ENCODE measurements at places on chromosomes 5 and 9. TPM values are rescaled to one million over a fixed set of nuclear protein-coding genes. Genes with fewer than 3 reads are reported as not detected.

Gene OR13C8
- not detected for total RNA-seq

Gene EDIL3
- total RNA-seq: 56.0 TPM

Gene AIF1L
- total RNA-seq: not detected

Gene SPRY4
- 36.4 TPM for total RNA-seq

Gene PDZD2
- total RNA-seq: not detected

Gene CCNO
- total RNA-seq: 0.32 TPM

Gene ANKRA2
- 15.5 TPM for total RNA-seq

Gene FAM169A
- total RNA-seq: 2.4 TPM

DNA sequence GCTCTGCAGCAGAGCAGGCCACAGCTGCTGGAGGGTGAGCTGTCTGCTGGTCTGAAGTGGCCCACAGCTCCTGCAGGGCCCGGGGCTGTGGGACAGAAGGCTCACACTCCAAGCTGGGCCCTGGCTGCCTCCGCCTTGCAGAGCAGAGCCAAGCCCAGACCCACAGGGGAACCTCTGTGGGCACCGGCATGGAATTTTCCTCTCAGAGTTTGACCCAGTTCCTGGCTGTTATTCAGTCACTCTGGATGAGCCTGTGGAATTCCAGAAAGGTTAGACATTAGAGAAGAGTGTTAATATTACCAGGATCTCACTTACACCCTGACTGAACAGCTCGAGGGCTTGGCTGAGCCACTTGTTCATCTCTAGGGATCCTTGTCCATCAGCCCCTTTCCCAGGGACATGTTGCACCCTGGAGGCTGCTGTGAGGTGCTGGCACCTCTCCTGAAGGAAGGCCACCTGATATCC, 17.5 kb downstream of the IL9 start:
- no peak for DNase-seq

DNA sequence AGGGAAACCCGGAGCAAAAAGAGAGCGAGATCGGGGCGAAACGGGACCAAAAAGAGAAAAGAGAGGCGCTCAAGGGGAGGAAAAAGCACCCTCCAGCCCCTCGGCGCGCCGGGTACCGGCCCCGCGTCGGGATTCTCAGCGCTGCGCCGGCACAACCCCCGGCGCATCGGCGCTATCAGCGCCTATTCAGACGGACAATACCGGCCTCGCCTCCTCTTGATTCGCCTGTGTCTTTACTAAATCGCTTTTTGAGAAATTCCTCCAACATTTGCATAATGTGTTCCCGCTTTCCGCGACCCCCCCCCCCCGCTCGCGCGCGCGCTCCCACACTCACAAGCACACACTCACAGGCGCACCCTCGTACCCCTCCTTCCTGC, 578 bp downstream of the LHX6 start:
- no peak for DNase-seq

- peak; percentile 97 for DNase-seq
Measured at GRCh38 chr5:135242021-135242865, 156.8 kb downstream of the MACROH2A1 start.

- no peak for DNase-seq
Measured at GRCh38 chr5:21221616-21222015, 1233.6 kb upstream of the CDH18 start.

DNA sequence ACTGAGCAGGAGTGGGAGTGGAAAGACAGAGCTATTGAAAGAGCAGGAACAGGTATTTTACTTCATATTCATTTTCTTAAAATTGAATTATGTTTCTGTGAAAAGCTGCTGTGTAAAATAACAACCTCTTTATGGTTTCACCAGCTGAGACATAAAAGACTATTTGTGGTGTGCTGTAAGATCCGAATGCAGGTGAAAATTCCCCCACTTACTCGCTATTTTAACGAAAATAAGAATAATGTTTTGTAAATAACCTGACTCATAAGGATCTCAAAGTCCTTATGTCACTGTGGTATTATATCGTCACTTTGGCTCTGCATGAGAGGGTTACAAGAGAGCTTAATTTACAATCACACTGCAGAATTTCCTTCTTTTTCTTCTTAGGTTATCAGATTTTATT, 65.3 kb upstream of the NFIB start:
- no peak for DNase-seq

DNA sequence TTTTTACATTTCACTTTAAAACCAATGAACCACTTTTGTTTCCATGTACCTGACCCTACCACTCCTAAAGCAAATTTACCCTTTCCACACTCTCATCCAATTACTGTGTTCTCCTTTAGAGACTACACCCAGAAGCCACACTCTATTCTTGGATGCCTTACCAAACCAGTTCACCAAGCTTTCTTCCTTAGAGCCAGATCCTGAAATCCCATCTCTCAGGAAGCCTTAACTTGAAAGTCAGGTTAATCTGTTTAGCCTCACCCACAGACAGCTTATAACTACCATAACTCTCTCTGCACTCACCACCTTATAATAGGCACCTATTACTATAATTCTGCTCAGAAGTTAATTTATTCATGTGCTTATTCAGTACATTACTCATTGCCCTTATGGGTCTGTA, 4.3 kb downstream of the CSNK1A1 start:
- no peak for DNase-seq

DNA sequence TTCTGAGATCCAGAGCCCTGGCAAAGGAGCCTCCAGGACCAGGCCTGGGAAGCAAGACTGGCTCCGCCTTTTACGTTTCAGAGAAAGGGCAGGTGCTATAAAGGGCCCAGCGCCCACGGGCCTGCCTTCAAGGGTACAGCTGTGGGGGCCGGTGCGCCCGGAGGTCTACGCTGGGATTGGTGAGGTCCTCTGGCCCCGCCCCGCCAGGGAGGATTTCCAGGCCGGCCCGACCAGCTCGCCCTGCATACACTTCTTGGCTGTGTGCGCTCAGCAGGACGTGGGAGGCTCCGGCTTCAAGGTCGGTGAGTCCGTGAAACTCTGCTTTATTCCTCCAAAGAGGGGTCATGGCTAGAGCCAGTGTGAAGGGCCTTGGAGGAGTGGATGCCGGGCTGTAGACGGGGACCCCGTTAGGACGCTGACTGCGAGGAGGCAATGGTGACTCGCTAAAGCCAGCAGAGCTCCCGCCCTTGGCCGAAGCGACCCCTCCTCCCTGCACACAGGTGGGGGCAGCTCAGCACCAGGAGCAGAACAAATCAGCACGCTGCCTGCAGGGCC, at the start of gene CKMT2:
Gene CKMT2, plus strand, starts transcription at position 243 of the 555 bp plus-strand sequence. CDS start 17,811 bp downstream, outside the sequence.
- no peak for DNase-seq

- DNase-seq: peak; percentile 97
Measured at GRCh38 chr5:179393078-179393477, 47.8 kb upstream of the ADAMTS2 start.

- DNase-seq: no peak
Measured at GRCh38 chr9:80208696-80209095, 636.9 kb downstream of the TLE4 start.

DNA sequence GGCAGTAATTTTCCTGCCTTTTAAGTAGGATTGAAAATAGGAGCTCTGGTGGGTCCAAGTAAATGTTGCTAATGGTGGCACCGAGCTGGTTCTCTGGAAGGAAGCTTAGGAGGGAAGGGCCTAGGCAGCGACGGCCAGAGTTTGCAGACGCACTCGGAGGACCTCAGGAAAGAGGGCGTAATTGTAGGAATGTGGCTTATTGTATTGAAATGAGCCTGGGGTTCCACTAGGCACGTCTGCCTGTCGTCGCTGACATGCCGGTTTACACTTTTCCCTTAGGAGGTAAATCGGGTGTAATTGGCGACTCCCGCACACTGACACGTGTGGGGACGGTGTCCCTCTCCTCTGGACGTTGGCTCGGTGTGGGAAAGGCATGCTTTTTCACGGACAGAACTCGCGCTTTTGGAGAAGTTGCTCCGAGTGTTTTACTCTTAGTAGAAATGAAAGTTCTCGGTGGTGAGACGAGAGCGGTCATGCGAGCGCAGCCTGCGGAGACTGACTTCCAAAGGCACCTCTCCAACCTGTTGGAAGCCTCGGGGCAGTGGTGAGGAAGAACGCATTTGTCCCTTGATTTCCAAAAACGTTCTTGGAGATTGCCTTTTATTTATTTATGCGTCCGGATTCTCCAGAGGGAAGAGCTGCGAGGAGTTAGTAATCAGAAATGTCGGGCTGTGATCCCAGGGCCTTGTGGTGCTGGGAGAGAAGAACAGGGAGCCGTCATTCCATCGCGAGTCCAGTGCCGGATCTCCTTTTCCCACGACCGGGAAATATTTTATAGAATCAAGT, 1.3 kb downstream of the NR4A3 start:
- DNase-seq: peak; percentile 44

- DNase-seq: no peak
Measured at GRCh38 chr5:156121234-156121633, 205.7 kb upstream of the SGCD start.

GRCh38 chr9:16602494-16602893, 268.0 kb downstream of the BNC2 start:
- no peak for DNase-seq

- DNase-seq: peak; percentile 54
Measured at GRCh38 chr5:127564002-127564769, 46.7 kb downstream of the PRRC1 start.

GRCh38 chr5:141934099-141934844, 10.6 kb downstream of the DELE1 start:
- no peak for DNase-seq

DNA sequence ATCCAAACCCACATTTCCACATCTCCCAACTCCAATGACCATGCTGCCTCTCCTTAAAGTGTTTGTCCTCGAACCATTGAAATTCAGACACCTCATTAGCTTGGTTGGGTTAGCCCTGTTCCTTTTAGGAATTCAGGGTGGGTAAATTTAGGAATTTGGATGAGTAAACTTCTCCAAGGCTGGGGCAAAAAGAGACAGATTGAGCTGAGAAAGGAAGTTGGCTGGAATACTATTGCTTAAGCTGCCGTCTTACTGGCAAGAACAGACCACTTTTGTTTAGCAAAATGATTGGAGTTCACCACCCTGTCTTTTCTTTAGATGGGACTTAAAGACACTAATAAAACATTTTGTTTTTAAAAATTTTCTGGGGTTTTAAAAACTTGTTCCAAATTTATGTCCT, 143.6 kb upstream of the GDNF start:
- no peak for DNase-seq

DNA sequence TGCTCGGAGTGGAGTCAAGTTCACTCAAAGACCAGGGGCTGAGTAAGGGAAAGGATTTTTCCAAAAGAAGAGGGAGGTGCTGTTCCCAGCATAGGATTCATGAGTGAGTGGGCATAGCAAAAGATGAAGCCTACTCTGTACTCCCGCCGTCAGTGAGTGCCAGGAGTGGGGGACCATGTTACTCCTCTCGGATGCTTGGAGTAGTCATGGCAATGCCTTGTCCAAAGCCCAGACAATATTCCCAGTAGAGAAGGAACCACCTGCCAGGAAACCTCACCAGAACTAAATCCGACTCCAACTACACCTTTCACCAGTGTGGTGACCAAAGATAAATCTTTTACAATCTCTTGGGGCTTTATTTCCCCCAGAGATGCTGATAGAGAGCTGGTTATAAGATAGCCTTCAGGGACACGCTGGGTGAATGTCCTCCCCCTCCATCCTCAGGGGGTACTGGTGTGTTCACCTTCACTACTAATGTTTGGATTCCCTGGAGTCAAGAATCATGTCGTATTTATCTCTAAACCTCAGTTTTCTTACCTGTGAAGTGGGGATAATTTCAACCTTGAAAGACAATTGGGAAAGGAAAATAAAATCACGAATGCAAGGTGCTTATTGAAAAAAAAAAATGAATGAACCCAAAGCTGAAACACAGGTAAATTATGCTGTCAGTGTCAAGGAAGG, 165.2 kb downstream of the NSG2 start:
- DNase-seq: no peak

GRCh38 chr5:156340893-156341292, 13.9 kb downstream of the SGCD start:
- DNase-seq: no peak

GRCh38 chr9:123216251-123216797, 52.1 kb downstream of the STRBP start:
- DNase-seq: no peak

DNA sequence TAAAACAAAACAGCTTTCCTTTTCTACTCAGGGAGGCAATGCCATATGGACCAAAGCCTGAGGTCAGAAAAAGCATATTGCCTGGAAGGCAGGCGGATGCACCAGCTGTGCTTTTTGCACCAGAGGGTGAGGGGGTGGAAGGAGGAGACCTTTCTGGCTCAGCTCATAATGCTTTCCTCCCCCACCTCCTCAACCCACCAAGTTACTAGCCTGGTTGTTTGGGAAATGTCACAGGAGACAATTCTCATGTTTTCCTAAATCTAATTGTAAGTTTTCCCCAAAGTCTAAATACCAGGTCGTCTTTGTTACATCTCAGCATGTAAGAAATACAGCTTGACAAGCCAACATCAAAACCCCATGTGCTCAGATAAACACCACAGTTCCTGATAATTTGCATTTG, 72.6 kb upstream of the DMRTA1 start:
- DNase-seq: no peak

DNA sequence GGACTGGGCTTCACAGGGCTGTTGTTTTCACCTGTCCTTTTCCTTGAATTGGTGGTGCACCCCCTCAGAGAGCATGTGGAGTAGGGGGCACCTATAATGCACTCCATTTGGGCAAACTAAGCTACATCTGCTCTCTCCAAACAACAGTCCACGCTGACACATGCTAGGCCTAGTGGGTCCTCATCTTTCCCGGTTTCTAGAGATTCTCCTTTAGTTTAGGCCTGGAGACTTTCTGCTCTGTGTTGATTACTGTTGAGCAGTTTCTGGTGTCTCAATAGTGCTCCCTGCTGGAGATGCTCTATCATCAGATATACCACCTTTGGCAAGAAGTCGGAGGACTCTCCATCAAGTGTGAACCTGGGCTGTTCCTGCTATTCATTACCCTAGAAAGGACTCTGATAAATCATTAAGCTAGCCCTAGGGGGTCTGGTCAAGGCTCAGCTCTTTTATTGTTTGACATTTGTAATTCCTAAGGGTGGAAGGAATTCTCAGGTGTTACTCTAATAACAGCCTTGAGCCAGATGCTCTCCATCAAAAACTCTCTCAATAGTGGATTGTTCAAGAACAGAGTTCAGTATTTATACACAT, 64.0 kb upstream of the FYB1 start:
- DNase-seq: peak; percentile 64

All from LHCN-M2 (cell line).